ENCODE measurements at places on chromosomes 12 and 14. TPM values are rescaled to one million over a fixed set of nuclear protein-coding genes. Genes with fewer than 3 reads are reported as not detected.

GRCh38 chr12:91139286-91139685 is 28.0 kb upstream of the LUM start:
- no peak for DNase-seq

GRCh38 chr12:117363953-117364486 is 2.6 kb upstream of the NOS1 start:
- peak; percentile 51 for DNase-seq

GRCh38 chr12:59294221-59294620 is 301.6 kb upstream of the SLC16A7 start:
- no peak for DNase-seq

- no peak for DNase-seq
Observed at GRCh38 chr12:124594851-124595250, 27.4 kb upstream of the NCOR2 start.

- no peak for DNase-seq
Observed at GRCh38 chr12:109818253-109818652, 14.9 kb downstream of the TRPV4 start.

DNA sequence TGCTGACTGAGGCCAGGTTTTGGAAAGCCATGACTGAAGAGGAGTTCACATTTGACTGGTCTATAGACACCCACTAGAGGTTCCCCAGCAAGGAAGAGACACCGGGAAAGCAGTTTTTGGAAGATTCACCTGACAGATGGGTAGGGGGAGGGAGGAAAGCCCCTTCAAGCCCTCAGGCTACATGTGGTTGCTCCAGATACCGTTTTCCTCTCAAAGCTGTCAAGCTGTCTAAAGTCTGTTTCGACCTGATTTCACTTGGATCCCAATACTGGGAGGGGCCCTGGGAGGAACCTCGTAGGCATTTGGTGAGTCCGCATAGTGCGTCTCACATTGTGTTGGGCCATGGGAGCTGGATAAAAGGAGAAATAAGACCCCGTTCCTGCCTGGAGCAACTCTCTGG is 1.7 kb upstream of the LRP1 start:
- DNase-seq = no peak

DNA sequence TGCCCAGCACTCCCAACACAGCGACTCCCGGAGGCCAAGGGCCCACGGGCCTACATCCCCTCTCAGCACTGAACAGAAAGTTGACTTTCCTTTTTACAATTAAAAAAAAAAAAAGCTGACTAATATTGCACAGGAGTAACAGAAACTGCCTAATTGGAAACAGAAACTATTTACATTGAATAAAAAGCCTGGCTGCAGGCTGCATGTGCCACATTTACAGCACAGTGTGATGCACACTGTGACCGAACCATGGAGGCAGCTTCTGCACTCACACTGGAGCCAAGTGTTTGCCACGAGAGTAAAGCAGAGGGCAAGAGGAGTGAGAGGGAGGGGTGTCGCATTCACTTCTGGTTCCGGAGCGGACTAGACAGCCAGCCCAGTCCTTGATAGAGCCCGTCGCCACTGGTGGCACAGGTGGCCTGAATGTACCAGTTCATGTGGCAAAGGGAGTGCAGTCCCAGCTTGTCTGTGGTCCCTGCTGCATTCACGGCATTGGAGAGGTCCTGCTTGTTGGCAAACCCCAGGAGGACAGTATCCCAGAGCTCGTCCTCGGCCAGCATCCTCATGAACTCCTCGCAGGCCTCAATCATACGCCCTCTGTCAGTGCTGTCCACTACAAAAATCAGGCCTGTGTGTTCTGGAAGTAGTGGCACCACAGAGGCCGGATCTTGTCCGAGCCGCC is 59.2 kb downstream of the SPPL3 start:
- DNase-seq = no peak

DNA sequence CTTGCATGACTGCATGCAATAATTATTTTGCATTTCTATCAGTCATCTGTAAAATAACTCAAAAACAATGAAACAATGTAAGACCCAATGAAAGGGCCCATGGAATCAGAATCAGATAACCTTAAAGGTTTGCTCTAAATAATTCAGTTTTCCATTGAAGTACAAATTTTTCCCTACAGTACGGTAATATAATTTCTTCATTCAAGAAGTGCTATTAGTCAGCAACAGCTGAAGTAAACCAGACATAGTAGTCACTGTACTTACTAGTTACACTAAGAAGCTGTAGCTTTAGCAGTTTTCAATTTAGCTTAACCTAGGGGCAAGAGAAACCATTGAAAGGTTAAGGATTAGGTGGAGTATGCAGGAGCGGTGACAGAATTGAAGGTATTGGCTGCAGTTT is 43.5 kb downstream of the BCAT1 start:
- no peak for DNase-seq

DNA sequence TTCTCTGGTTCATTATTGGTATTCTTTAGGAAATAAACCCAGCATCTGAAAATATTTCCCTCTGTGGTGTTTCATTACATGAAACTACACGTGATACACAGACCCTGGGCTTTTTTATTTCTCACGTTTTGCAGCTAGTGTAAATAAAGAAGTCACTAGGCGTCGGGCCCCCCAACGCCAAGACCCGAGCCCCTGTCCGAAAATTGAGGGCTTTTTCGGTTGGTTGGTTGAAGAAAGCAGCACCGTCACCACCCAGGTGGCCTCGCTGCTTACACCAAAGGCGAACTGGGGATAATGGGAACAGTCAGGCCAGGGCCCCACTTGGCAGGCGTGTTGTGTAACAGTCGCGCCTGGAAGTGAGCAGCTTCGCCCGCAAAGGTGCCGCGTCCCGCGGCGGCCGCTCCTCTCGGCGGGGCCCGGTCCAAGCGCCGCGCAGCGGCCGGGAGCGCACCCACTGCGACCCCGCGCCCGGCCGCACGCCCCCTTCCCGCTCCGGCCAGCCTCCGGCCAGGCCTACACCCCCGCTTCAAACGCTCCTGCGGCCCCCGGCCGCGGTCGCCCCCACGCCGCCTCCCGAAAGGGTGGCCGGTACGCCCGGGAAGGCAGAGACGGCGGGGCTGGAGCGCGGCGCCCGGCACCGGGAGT is 1.2 kb downstream of the DUSP16 start:
- DNase-seq = peak; percentile 28

- DNase-seq = no peak
Observed at GRCh38 chr14:54766276-54767138, 136.1 kb downstream of the GCH1 start.

DNA sequence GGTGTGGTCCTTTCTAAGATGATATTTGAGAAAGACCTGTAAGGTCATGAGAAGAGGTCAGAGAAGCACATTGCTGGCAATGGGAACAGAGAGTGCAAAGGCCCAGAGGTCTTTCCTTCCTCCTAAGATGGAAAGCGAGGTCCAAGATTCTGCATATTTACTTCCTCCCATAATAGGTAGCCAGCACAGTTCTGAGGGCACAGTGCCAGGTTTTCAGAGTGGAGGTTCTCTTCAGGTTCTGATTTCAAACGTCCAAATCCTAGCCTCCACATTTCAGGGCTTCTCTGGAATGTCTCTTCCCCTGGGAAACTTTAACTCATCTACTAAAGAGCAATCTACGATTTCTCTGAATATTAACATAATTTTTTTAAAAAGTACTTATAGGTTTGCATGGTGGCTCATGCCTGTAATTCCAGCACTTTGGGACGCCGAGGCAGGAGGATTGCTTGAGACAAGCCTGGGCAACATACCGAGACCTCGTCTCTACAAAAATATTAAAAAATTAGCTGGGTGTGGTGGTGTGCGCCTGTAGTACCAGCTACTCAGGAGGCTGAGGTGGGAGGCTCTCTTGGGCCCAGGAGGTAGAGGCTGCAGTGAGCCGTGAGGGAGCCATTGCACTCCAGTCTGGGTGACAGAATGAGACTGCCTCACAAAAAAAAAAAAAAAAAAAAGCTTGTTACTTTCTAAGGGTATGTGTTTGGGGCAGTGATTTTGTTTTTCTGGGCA is 526 bp upstream of the MRPL42 start:
- DNase-seq = no peak

DNA sequence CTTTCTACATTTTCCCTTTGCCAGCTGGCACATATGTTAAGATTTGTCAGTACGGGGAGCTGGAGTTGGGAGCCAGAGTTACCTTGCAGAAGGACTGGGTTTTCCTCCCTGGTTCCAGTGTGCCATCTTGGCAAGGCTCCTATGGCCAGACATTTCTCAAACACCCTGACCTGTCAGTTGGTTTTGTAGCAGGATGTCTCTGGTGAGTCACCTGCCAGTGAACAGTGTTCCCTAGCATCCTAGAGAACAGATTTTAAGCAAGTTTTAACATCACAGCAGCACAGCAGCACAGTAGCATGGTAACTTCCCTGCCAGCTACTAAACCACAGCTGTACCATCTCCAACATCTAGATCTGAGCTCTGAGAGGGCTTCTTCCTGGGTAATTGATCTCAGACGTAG is 26.2 kb upstream of the KTN1 start:
- DNase-seq = peak; percentile 16

DNA sequence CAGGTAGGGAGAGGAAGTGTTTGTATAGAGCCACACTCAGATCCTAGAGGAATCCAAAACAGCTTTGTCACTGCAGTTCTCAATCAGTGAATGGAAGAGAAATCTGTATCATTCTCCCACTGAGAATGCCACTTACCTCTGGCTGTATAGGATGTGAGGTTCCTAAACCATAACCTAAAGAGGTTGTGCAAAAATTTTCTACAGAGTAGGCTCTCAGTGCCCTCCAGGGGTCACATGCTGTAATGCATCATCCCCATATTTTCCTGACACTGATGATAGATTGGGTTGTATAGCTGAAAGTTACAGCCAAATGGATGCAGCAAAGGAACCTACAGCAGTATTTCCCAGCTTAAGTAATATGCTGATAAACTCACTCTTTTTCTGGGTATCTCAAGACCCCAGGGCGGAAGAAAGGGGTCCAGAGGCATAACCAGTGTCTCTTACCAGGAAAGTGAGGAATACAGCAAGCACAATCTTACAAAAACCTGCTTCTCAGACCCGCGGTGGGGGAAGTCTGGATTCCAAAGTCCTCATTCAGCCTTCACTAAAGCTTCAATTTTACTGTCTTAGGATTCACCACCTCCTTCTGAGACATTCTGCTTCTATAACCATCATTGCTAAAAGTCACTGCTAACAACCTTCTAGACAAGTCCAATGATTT is 3.8 kb downstream of the BCDIN3D start:
- peak; percentile 24 for DNase-seq

GRCh38 chr12:19527866-19528265 is 88.6 kb downstream of the AEBP2 start:
- DNase-seq = no peak

GRCh38 chr14:54703724-54704123 is 136.8 kb downstream of the SAMD4A start:
- no peak for DNase-seq

DNA sequence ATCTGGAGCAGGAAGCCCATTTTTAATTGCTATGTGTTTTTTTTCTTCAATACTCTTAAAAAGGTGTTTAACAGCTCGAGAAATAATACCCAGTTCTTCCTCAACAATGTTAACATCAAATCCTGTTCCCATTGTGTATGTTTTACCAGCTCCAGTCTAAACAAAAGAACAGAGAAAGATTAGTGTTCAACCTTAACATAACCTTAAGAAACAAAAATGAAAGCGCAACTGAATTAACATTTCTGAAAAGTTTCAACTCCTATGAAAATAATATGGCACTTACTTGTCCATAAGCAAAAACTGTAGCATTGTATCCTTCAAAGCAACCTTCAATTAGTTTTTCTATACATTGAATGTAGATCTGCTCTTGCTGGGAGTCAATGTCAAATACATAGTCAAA is 73.2 kb downstream of the KIF21A start:
- no peak for DNase-seq

DNA sequence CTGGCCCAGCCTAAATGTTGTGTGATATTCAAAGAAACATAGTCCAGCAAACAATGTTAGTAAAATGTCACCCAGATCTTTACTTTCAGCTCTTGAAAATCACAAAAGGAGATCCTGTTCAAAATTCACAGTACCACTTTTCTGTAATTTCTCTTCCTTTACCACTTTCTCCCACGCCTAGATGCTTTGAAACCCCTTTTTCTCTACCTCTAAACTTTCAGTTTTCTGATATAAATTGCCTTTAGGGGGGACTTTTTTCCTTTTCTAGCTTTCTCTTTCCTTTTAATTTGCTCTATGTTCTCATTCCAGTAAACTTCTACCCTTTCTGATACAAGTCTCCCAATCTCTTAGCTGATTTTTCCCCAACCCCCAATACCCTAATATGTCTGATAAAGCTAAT is 101.8 kb downstream of the LMO3 start:
- no peak for DNase-seq

- DNase-seq = no peak
Observed at GRCh38 chr12:1310653-1311052, 283.7 kb downstream of the FBXL14 start.

DNA sequence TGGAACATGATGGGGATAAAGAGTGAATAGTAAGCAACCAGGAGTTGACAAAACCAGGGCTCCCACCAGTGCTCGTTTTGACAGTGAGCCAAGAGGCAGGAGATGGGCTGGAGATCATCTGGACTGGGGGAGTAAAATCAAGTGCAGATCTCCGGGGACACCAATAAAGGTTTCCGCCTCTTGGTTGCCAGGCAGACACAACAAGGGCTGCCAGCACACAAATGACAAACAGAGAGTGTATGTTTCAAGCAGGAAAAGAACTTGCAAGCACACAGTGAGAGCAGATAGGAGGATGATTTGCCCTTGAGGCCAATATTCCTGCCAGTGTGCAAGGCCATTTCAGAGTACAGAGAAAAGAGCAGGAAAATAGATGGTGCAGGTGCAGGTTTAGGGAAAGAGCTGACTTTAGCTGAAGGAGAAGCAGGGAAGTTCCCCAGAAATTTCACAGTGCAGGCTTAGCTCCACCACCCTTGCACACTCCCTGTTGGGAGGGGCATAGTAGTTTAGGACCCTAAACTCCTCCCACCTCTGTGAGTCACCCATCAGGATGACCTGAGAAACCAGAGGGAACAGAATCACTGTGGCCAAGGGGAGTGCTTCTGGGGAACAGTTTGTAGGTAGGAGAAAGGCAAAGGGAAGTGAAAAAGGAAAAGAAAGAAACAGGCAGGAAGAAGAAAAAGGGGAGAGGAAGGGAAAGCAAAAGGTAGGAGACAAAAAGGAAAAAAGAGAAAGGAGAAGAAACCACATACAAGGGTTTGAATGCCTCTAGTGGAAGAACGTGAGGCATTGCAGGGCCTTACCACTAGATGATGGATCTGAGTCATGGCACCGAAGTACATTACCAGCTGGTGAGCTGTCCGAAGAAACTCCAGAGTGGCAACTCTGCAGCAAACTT is 404.4 kb downstream of the SLC6A15 start:
- DNase-seq = peak; percentile 50

GRCh38 chr14:51879170-51879569 is 18.8 kb downstream of the GNG2 start:
- no peak for DNase-seq

- no peak for DNase-seq
Observed at GRCh38 chr14:101033446-101034165, 130.1 kb upstream of the RTL1 start.

GRCh38 chr12:10735428-10735827 is 12.3 kb upstream of the YBX3 start:
- DNase-seq = no peak

OR11H6 gene
- total RNA-seq = not detected

TMTC1 gene
- 6.7 TPM for total RNA-seq

OTUB2 gene
- 2.7 TPM for total RNA-seq

C1R gene
- total RNA-seq = 2.9 TPM

CCDC38 gene
- not detected for total RNA-seq

MAP3K9 gene
- total RNA-seq = 5.8 TPM

HOXC10 gene
- total RNA-seq = 5.3 TPM

APOF gene
- total RNA-seq = 0.40 TPM

ZNF84 gene
- 11.3 TPM for total RNA-seq

LTBR gene
- 29.8 TPM for total RNA-seq

C12orf54 gene
- total RNA-seq = not detected

FGF6 gene
- not detected for total RNA-seq
